ENCODE measurements at places on chromosomes 11 and 22.

DNA sequence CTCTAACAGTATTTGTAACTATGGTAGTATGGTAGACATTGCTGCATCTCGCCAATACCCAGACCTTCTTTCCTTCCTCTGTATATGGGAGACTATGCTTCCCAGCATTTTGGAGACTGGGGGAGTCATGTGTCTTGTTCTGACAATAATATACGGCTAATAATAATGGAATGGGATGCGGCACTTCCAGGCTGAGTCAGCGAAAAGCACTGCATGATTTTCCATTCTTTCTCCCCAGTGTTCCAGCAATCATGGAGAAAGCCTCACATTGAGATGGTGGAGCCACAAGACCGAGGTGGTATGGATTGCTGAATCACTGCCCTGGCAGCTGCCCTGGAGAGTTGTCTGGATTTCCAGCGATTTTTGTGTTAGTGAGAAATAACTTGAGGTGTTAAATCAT lies 77.1 kb upstream of the FIBIN start:
- DNase-seq: no peak

GRCh38 chr22:48556222-48556621 lies 1271.5 kb downstream of the BRD1 start:
- DNase-seq: no peak

GRCh38 chr22:49567899-49568750 lies 259.5 kb downstream of the BRD1 start:
- no peak for DNase-seq

DNA sequence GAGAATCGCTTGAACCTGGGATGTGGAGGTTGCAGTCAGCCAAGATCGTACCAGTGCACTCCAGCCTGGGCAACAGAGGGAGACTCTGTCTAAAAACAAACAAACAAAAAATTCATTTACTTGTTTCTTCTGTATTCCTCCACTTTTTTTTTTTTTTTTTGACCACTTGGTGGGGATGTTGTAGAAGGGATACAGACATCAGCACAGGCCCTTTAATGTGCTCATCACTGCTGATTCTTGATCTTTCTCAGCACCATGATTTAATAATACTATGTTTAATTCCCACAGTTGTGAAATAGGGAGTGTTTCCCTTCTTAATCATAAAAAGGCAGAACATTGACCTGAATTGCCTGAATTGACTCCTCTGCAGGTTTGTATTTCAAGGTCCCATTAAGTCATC lies 4.5 kb downstream of the TTC9C start:
- no peak for DNase-seq

DNA sequence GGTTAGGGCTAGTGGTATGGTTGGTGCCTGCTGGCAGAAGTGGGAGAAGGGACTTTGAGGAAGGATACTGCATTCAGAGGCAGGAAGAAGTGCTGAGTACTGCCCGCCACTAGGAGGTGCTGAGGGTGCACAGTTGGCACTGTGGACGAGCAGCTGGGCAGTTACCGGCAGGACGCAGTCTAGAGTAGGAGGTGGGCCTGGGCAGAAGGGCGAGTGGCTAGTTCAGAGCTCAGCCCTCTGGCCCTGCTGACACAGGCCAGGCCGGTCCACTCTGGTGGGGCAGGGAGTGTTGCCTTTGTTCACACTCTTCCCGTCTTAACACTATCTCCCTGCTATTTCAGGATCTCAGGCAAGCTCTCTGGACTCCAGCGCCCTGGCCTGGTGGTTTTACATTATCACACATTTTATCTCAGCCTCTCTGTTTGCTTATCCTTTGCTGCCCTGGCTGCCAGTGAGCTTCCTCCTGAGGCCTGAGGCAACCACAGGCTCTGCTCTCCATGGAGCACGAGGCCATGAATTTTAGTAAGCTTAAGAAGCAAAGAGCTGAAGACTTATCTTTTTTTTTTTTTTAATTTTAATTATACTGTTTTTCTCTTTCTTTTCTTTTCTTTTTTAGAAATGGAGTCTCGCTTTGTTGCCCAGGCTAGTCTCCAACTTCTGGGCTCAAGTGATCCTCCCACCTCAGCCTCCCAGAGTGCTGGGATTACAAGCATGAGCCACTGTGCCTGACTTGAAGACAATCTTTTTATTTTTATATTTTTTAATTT lies 26.9 kb downstream of the SNAP29 start:
- DNase-seq: peak; percentile 44

DNA sequence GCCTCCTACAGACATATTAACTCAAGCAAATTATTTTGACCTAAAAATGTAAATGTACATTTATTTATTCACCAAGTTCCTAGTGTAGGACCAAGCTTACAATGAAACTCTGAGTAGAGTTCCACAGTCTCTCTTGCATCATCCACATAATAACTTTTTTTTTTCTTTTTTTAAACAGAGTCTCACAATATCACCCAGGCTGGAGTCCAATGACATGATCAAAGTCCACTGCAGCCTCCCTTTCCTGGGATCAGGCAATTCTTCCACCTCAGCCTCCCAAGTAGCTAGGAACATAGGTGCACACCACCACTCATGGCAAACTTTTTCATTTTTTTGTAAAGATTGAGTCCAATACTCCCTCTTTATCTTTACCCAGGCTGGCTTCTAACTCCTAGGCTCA lies 28.0 kb downstream of the FEZ1 start:
- DNase-seq: no peak

DNA sequence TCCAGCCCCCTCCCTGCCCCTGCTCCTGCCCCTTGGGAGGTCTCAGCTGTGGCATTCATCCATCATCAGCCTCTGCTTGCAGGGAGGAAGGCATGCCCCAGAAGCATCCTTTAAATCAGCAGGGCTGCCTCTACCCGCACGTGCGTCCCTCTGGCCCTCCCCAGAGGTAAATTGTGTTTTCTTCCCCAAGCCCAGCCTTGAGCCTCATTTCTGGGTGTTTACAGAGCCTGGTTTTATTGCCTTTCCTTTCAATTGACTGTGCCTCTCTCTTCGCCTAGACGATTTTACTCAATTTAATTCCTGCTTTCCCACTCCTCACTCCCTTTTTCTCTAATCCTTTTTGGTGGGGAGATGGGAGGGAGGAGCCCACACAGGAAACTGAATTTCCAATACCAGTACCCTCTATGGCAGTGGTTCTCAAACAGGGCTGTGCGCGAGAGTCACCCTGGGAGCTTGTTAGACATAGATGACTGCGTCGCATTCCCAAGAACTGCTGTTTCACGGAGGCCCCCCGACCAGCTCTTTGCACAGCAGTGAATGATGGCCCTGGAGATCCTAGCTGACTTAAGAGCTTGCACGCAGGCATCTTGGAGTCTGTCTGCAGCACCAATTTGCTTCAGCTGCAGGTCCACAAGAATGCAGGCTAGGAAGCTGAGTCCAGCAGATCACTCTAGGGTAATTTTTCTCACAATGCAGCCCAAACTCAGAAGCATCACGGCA lies 15.1 kb upstream of the OAF start:
- DNase-seq: no peak

- DNase-seq: no peak
Observed at GRCh38 chr11:118903204-118904015, 19.7 kb downstream of the CXCR5 start.

DNA sequence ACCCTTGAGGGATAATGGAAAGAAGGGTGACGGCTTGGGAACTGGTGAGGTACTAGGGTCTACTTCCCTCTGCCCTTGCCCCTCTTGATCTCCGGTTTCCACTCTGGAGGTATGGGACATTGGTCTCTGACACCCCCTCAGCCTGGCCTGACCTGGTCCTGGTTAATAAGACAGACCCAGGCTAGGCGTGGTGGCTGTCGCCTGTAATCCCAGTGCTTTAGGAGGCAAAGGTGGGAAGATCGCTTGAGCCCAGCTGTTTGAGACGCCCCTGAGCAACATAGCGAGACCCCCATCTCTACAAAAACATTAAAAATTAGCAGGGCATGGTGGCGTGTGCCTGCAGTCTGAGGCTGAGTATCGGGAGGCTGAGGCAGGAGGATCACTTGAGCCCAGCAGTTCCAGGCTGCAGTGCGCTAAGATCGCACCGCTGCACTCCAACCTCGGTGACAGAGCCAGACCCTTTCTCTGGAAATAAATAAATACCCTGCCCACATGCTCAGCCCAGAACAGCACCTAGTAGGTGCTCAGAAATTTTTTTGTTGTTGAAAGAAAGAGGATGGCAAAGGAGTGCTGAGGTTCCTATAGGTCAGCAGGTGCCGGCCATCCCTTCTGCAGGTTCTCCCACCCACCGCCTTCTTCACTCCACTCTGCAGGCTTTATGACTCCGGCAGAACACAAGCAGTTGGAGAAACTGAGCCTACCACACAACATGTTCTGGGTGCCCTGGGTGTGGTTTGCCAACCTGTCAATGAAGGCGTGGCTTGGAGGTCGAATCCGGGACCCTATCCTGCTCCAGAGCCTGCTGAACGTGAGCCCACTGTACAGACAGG lies 6.3 kb downstream of the BEST1 start:
- no peak for DNase-seq

- DNase-seq: no peak
Observed at GRCh38 chr11:30116512-30116911, 99.7 kb upstream of the KCNA4 start.

DNA sequence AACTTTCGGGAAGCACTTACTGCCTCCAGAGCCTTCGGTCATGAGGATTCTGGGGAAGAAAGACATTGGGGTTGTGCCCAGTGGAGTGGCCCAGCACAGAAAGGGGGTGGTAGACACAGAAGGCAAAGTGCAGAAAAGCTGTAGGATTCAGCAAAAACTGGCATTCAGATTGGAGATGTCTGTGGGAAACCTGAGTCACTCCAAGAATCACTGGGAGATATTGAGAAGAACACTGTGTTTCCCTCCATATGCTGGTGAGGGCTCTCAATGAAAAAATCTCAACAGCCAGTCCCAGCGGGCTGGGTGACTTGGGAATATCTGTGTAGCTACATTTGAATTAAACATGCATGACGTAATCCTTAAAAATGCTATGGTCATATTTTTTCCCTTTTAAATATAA lies 61.2 kb upstream of the RCN1 start:
- DNase-seq: no peak

DNA sequence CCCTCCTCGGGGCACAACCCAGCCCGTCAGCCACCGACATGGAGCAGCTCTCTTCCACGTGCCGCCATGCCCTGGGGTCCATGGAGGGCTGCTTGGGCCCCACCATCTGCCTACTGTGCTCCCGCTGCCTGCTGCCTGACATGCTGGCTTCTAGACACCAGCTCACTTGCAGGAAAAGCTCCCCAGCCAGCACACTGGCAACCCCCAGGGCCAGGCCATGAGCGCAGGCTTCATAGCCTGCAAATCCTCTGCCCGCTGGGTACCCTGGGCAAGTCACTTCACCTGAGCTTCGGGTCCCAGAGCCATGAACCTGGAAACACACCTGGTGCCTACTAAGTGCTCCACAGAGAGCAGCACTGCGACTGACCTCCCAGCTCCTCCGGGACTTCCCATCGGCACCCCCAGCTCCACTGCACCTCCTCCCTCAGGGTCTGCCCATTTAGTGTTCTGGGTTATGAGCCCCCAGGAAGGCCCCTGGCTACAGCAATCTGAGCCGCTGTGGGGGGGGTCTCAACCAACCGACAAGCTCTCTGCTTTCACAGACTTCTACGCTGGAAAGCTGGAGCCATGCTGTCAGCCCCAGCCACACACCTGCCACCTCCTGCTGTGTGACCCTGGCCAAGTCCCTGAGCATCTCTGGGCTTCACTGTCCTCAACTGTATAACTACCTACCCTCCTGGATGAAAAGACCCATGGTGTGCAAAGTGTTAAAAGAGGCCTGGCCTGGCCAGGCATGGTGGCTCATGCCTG lies 139.2 kb downstream of the CRYBB2 start:
- no peak for DNase-seq

DNA sequence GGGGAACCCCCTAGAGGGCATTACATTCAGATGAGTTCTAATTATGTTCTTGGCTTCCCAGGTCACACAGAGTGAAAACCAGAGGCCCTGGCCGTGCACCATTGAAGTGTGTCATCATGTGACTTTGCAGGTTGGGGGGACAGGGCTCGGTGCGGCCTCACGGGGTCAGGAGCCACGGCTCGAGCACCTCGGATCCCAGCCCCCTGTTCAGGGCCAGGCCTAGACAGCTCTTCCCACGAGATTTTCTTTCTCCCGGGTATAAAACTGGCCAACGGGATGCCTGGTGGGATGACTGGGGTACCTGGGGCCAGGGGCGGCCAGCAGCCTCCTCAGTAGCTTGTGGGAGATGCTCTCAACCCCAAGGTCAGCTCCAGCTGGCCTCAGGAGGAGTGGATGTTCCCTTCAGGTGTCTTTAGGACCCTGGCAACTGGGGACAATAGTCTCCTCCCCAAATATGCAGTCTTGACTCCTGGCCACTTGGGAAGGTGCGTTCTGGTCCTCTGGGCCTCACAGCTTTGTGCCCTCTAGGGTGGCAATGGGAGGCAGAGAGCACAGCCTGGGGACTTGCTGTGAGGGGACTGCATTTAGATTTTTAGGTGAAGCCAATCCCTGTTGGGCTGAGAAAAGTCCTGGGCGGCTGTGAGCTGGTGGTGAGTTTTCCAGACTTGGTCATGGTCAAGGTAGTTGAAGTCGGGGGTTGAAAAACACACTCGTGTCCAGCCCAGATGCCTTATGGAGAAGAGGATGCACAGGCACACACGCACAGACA lies 95.6 kb downstream of the KCNQ1 start:
- DNase-seq: no peak

DNA sequence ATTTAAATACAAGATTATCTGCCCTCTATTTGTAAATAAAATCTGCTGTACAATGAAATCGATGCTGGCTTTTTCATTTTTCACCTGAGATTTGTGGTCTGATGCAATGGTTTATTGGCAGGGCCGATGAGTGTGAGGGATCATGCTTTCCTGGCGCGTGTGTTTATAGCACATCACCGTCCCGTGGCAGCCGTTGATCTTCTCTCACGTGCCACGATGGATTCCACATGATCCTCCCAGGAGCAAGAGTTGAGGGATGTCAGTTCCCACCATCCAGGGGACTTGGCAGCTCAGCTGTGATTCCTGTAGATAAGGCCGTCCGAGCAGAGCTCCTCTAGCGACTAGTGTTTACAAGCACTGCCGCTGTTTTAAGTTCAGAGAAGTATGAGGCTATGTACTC lies 213.7 kb downstream of the TBC1D22A start:
- no peak for DNase-seq

DNA sequence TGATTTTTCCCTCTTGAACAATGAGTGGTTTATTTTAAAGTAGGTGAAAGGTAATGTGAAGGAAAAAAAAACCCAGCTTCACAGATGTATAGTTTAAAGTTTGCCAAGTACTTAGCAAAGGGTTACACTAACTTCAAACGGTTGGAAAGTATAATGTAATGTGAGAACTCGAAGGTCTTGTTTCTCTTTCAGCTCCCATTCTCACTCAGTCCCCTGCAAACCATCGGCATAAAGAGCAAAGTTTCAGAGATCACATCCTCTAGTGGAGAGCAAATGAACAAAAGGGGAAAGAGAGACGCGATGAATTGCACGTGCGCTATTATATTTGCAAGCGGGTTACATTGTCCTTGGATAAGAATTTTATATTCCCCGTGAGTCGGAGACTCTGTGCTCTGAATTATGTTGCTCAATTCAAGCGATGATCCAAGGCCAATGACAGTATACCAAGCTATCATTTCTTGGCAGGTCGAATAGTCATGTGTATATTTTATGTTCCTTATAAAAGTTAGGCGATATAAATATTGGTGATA lies 37.6 kb upstream of the BIRC3 start:
- no peak for DNase-seq

GRCh38 chr22:29037340-29037932 lies 24.2 kb downstream of the C22orf31 start:
- no peak for DNase-seq

Measured in NCI-H446 (cell line).